Right ventricle myocardium inferior (tissue), 1 donor: ENCODE measurements at places on chromosomes 1 and 21.

DNA sequence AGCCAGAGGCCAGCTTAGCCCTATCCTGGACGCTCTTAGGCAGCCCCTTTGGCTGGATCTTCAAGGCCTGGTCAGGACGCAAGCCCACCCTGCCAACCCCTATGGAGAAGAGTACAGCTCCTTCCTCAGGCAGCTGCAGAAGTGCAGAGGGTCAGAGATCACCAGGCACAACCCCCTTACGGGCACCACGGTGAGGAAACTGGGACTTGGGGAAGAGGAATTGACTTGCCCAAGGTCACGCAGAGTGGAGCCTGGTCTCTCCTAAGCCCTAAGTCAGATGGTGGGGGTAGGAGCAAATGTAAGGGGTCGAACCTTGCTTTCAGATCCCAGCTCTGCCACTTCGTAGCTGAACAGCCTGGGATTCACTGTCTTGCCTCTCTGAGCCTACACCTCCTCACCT lies 3.7 kb downstream of the E2F2 start:
- no peak for DNase-seq

DNA sequence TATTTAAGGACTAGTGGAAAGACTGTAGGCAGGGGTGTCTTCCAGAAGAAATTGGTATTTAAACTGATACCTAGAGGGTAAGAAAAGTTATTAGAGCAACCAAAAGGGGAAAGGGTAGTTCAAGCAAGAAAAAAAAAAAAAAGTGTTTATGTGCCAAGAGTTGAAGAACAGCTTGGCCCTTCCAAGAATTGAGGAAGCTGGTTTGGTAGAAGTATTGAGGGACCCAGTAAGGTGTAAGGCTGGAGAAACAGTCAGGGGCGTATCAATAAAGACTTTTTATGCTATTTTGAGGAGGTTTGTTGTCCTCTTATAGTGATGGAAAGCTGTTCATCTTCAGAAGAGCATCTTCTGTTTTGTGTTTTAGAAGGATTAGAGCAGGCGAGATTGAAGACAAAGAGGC lies 108.3 kb downstream of the PTPRC start:
- no peak for DNase-seq

DNA sequence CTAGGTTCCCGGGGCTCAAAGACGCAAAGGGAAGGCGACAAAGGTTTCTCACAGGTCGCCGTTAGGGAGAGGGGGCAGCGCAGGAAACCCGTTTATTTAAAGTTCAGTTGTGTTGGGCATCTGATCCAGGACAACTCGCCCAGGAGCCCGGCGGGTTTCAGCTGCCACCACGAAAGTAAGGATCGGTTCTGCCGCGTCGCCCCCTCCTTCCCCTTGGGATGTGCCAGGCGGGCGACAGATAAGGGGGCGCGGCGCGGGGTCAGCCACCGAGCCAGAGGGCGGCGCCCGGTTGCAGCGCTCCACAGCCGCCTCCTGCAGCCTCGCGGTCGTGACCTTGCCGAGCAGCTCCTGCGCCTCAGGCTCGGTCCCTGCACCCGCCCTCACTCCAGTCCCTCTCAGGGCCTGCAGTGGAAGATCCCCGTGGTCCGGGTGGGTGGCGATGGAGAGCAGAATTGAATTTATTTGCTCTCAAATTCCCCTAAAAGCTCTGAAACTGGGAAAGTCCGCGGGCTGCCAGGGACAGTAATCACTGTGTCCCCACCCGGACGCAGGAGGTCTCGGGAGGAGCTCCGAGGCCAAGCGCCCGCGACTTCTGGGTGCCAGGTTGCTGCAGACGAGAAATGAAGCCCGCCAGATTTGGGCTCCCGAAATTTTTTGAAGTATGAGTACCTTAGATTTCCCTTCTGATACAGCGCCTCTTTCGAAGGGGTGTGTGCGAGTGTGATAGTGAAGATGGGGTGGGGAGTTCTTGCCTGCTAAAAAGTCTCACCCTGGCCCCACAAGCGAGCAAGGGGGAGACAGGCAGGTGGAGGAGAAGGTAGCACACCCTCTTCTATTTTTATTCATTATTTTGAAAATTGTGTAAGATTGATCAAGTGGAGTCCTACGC lies 28.4 kb upstream of the NFIA start:
- DNase-seq, result peak; percentile 86

GRCh38 chr1:89888480-89889322 lies 67.9 kb downstream of the LRRC8D start:
- no peak for DNase-seq

- no peak for DNase-seq
Measured at GRCh38 chr1:150441121-150441520, 46.1 kb upstream of the TARS2 start.

GRCh38 chr1:199204231-199204630 lies 565.4 kb downstream of the PTPRC start:
- DNase-seq, result no peak

GRCh38 chr1:167629681-167630567 lies at the start of gene RCSD1:
TSS of gene RCSD1 (plus strand) at chr1:167630232. CDS start at chr1:167630424, 192 bp downstream.
- DNase-seq, result peak; percentile 89

GRCh38 chr1:202807926-202808757 lies at the start of gene KDM5B:
TSS of gene KDM5B (minus strand) at chr1:202808421. CDS start at chr1:202808305, 116 bp downstream.
- peak; percentile 84 for DNase-seq

DNA sequence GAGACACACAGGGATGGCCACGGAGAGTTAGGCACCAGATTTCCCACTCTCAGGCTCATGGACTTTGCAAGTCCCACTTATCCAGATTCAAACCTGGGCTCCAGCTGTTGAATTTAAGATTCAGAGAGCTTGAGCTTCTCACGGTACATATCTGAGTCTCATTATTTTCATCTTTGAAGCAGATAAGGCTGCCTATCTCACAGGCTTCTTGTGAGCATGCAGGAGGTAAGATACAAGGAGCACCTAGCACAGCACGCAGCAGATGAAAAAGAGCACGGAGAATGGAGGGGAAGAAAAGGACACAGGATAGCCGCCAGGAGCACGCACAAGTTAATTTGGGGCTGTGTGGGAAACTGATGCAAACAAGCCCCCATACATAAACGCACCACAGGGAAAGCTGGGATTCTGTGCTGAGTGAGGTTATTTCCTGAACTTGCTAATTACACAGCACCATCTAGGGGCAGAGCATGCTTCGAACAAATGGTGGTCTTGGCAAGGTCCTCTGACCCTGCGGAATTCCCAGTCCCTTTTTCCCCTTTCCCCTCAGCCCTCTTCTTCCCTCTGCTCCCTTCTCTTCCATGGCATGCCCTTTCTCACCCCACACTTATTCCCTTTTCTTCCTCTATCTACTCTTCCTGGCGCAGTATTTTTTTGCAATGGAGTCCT lies 134.7 kb upstream of the VANGL1 start:
- DNase-seq, result no peak

GRCh38 chr21:38544661-38545060 lies 46.4 kb upstream of the ERG start:
- DNase-seq, result no peak

- no peak for DNase-seq
Measured at GRCh38 chr1:109669246-109669948, 1.5 kb downstream of the GSTM2 start.

- no peak for DNase-seq
Measured at GRCh38 chr21:40049031-40049930, 182.0 kb downstream of the PCP4 start.

DNA sequence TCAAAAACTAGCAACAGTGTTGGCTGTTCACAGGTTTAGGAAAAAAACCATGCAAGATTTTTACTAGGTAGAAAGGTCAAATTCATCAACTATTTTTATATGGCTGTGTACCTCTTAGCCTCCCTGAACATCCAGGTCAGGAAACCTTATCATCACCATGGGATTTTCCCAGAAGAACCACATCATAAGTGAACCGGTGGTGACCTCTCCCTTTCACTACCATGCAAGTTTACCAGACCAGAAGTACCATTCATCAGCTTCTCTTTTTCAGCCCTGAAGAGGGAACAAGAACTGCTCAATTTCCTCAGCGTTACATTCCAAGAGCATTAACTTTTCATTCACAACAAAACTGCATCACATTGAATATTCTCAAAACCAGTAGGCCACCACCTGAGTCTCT lies 5.9 kb downstream of the SSBP3 start:
- DNase-seq, result no peak

DNA sequence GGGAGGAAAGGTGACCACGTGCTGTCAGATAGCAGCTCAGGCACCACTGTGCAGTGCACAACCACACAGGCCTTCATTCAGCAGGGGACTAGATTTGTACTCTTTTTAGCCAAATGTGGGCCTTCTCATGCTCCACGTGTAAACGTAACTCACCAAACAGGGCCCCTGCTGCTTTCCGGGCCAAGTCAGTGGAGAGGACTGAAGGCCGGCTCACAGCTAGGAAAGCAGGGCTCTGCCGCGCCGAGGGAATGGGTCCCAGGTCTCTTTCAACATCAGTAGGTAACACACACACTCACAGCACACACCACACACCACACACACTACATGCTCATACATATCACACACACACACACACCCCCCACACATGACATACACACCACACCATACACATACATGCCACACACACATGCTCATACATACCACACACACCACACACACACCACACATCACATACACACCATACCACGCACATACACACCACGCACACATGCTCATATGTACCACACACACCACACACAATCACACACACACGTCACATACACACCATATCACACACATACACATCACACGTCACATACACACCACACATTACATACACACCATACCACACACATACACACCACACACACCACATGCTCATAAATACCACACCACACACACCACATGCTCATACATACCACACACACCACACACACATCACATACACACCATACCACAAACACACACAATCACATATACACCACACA lies 124.0 kb upstream of the ERG start:
- no peak for DNase-seq

DNA sequence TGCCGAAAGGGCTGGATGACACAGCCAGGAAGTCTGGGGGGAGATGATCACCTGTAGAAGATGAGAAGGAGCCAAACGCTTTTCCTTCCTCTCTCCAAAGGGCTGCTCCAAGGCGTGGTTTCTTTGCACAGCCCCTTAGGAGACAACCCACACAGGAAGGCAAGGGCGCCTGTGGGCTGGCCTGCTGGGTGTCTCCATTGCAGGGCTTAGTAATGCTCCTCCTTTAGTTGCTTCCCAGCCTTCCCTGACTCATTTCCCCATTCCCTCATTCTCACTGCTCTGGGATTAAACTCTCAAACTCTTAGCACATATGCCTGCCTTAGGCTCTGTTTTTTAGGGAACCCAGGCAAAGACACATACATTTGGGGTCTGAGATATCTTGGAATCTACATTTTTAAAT lies 1.7 kb upstream of the CLCA1 start:
- DNase-seq, result no peak

GRCh38 chr1:15684468-15685291 lies 560 bp downstream of the PLEKHM2 start:
- peak; percentile 84 for DNase-seq

DNA sequence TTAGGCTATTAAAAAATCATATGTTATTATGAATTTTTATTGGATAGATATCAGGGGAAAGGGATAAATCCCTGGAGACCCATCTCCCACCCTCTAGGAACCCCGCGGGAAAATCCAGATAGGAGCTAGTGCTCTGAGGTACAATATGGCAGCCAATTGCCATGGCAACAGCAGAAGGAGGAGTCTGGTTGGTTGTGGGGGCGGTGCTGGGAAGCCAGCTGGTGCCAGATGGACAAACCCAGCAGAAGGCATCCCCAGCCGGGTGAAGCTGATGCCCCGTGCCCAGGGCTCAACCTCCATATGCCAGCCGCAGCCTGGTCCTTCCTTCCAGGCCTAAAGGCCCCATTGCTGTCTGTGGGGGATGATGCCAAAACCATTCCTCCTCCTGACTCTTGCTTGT lies 38.3 kb downstream of the RHBG start:
- DNase-seq, result no peak

DNA sequence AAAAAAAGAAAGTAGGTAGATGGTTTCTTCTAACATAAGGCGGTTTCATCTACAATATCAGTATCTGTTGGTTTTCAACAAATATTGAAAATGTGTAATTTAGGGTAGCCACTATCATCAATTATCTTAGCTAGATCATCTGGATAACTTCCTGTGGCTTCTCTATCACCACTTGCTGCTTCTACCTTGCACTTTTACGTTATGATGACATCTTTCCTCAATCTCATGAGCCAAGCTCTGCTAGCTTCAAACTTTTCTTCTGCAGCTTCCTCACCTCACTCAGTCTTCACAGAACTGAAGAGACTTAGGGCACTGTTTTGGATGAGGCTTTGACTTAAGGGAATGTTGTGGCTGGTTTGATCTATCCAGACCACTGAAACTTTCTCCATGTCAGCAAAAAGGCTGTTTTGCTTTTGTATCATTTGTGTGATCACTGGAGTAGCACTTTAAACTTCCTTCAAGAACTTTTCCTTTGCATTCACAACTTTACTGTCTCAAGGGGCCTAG lies 144.9 kb upstream of the HP1BP3 start:
- DNase-seq, result no peak

- no peak for DNase-seq
Measured at GRCh38 chr1:232250838-232251237, 379.1 kb downstream of the SIPA1L2 start.

DNA sequence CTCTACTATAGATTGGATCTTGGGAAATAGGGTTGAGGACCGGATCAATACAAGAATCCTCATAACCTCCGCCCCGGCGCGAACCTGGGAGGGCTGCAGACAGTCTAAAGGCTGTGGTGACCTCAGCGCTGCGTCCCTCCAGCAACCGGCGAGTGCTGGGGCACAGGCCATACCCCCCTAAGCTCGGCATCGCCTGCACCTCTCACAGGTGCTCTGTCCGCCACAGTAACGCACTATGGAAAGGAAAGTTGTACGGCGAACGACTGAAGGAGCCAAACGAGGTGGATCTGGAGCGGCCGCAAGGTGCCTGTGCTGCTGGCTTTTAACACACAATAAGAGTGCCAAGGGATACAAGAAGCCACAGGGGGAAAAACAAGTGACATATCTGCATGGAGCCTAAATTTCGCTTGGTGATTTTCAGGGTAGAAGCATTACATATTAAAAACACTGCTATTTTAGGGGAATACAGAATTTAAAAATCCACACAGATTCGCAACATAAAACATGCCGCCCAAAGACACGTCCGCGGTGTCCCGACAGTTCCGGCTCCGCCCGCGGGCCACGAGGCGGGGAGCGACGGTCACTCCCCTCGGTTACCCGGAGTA lies 1.4 kb upstream of the RBM15 start:
- DNase-seq, result no peak

GRCh38 chr21:26421724-26422123 lies 151.4 kb downstream of the CYYR1 start:
- DNase-seq, result no peak

DNA sequence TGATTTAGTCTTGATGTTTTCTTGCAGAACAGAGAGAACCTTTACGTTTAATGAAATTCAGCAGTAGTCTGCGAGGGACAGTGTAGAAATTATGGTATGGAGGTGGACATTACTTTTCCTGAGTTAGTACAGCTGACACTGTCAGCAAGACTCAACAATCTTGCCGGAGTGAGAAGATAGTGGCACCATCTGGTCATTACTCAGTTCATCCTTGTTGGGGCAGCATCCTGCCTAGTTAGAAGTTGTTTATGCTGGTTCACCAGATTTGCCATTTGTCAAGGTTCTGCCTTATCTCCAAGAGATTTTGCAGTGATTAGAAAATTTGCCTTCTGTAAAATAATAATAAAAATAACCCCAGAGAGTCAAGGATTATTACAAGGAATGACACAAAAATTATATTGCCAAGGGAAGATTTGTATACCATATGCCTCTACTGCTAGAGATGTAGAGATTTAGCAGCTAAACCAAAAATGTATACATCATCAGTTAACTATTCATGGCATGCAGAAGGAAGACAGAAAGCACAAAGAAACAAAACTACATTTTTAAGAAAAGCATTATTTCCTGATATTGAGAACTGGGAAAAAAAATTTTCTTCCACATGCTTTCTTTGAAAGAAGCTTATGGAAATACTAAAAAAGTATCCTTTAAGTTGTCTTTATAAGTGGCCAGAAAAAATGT lies 1967.4 kb downstream of the NCAM2 start:
- no peak for DNase-seq

- no peak for DNase-seq
Measured at GRCh38 chr1:74425676-74426075, 86.7 kb downstream of the LRRC53 start.
